ENCODE measurements at places on chromosomes 13 and 19. TPM values are rescaled to one million over a fixed set of nuclear protein-coding genes. Genes with fewer than 3 reads are reported as not detected.

Gene VN1R4
- not detected for polyA plus RNA-seq

Gene ZNF560
- polyA plus RNA-seq, result 8.0 TPM

Gene ZNF221
- polyA plus RNA-seq, result 2.2 TPM

Gene CYP4F8
- polyA plus RNA-seq, result 0.17 TPM

Gene TMEM238
- polyA plus RNA-seq, result 0.91 TPM

Gene ZNF155
- 7.4 TPM for polyA plus RNA-seq

Gene KLK14
- polyA plus RNA-seq, result 1.4 TPM

Gene ZNF440
- 11.3 TPM for polyA plus RNA-seq

Gene COL5A3
- 7.6 TPM for polyA plus RNA-seq

Gene C19orf85
- not detected for polyA plus RNA-seq

Gene MUC16
- 4.8 TPM for polyA plus RNA-seq

Gene CAPS
- polyA plus RNA-seq, result 20.9 TPM

Gene STXBP2
- 135 TPM for polyA plus RNA-seq

Gene TMEM143
- polyA plus RNA-seq, result 5.0 TPM

Gene FBXL12
- polyA plus RNA-seq, result 24.7 TPM

Gene ITGBL1
- polyA plus RNA-seq, result 7.7 TPM

Gene ZNF616
- polyA plus RNA-seq, result 6.3 TPM

Gene POSTN
- polyA plus RNA-seq, result 10.0 TPM

Gene NDUFA13
- polyA plus RNA-seq, result 260 TPM

Gene ALOX5AP
- 13.4 TPM for polyA plus RNA-seq

Gene PIK3R2
- polyA plus RNA-seq, result 21.0 TPM

Gene TLE2
- polyA plus RNA-seq, result 30.2 TPM

Gene UGGT2
- 24.6 TPM for polyA plus RNA-seq

Gene RETN
- 1.9 TPM for polyA plus RNA-seq

Gene SIGLEC6
- 0.29 TPM for polyA plus RNA-seq

Gene ZNF569
- polyA plus RNA-seq, result 14.4 TPM

Measured in testis (tissue), 5 donors.